M059J (cell line): ENCODE measurements at places on chromosomes 12 and 14. TPM values are rescaled to one million over a fixed set of nuclear protein-coding genes. Genes with fewer than 3 reads are reported as not detected.

The PRIMA1 gene
- not detected in 2 replicates for total RNA-seq

The EPYC gene
- 0.17 TPM in 1 of 2 replicates, not detected in the other for total RNA-seq

The PIK3C2G gene
- 0.02 TPM in 1 of 2 replicates, not detected in the other for total RNA-seq

The CCDC177 gene
- not detected in 2 replicates for total RNA-seq

The AKAP3 gene
- 1.1 and 2.0 TPM in 2 replicates for total RNA-seq

The HOXC6 gene
- 2.5 and 5.2 TPM in 2 replicates for total RNA-seq

The TCL1B gene
- not detected in 2 replicates for total RNA-seq

The STAC3 gene
- 0.10 TPM in 1 of 2 replicates, not detected in the other for total RNA-seq

The IFNG-AS1 gene
- total RNA-seq = not detected in 2 replicates

The ATG101 gene
- total RNA-seq = 52.6 and 62.0 TPM in 2 replicates

The BCAT1 gene
- total RNA-seq = 31.2 and 33.7 TPM in 2 replicates

The RPS26 gene
- 1,969 and 2,525 TPM in 2 replicates for total RNA-seq

The FGD6 gene
- 5.4 and 7.5 TPM in 2 replicates for total RNA-seq

The LBHD2 gene
- total RNA-seq = not detected in 2 replicates

The KRT3 gene
- total RNA-seq = not detected in 2 replicates

The LRRC10 gene
- total RNA-seq = not detected in 2 replicates

The KSR2 gene
- 0.20 and 0.30 TPM in 2 replicates for total RNA-seq

The FGF23 gene
- not detected in 2 replicates for total RNA-seq

The GPR65 gene
- 0.05 TPM in 1 of 2 replicates, not detected in the other for total RNA-seq

The SLC25A47 gene
- not detected in 2 replicates for total RNA-seq

The PTCSC3 gene
- total RNA-seq = not detected in 2 replicates

The FAM222A gene
- total RNA-seq = 0.89 and 2.1 TPM in 2 replicates

The RPS6KL1 gene
- not detected in 2 replicates for total RNA-seq

The LTBP2 gene
- total RNA-seq = 2.2 and 5.2 TPM in 2 replicates

The FAM186B gene
- total RNA-seq = 0.07 TPM in 1 of 2 replicates, not detected in the other
